OCI-LY7 (cell line): ENCODE measurements at places on chromosomes 7 and 10. TPM values are rescaled to one million over a fixed set of nuclear protein-coding genes. Genes with fewer than 3 reads are reported as not detected.

DNA sequence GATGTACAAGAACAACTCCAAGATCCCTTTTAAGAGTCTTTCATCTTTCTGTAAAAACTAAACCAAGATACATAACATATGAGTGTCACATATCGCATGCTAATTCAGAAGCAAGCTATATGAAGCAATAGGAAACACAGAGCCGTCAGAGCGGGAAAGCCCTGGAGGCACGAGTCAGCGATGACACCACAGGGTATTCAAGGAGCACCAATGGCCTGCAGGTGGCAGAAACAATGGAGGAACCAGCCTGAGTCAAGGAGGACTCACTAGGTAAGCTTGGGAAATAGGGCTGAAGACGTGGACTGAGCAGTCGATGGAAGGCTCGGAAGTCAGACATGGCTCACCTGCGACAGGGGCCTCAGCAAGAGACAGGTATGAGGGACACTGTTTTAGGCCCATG, 214.4 kb downstream of the FAM107B start:
- DNase-seq, result peak; percentile 74

DNA sequence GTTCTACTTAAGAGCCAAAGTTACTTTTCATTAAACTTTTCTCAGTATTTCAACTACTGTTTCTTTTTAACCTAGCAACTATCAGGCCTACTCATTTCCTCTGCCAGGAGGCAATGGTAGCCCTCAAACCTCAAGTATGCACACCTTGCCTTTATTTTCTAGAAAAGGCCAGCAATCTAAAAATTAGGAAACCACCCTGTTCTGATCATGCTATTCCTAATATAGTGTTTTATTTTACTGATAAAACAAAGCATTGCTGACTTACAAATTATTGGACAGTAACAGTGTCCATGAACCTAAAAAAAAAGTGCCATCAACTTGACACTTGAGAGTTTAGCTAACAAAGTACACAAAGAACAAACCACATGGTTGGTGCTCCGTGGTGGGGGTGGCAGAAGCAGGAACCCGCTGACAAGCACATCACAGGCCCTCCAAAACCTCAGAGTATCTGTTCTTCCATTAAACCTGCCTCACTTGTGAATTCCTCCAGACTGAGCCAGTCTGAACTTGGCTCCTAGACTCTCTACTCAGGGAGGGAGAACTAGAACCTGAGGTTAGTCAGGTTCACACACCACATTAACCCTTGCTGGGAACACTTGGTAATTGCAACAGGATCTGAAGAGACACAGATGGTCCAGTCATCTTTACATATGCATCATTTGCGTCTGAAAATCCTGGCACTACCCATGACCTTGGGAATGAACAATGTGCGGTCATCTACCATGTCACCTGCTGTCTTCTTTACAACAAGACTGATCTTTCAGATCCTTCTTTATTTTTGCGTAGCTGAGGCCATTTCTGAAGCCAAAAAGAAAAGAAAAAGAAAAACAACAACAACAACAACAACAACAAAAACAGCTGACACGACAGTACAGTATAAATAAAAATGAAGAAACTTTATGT, 31.9 kb downstream of the PIP4K2A start:
- peak; percentile 6 for DNase-seq

DNA sequence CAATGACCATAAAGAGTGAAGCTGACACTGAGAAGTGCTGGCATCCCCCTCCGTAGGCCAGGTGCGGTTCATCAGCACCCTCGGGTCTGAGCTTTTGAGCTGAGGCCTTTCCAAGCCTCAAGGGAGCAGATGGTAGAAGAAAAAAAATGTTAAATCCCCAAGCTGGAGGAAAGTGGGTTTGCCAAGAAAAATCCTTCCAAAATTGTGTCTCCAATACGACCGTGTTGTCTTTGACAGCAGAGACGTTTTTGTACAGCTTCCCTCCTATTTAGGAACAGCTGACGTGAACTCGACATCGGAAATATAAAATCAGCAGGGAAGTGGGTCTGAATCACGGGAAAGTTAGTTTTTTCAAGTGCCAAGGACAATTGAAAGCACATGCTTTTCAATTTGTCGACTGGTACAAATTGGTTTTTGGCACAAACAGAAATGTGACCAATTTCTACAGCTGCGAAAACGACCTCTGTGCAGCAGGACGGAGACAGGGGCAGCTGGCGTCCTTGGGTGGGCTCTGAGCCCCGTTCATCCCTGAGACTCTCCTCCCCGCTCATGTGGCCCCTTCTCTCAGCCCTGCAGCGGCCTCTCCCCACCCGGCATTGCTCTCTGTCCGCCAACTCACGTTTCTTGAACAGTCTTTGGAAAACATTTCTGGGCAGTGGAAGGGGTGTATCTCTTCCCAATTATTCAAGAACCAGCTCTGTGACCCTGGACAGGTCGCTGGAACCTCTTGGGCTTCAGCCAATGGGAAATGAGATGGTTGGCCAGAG, 89.9 kb downstream of the PAXIP1 start:
- no peak for DNase-seq

DNA sequence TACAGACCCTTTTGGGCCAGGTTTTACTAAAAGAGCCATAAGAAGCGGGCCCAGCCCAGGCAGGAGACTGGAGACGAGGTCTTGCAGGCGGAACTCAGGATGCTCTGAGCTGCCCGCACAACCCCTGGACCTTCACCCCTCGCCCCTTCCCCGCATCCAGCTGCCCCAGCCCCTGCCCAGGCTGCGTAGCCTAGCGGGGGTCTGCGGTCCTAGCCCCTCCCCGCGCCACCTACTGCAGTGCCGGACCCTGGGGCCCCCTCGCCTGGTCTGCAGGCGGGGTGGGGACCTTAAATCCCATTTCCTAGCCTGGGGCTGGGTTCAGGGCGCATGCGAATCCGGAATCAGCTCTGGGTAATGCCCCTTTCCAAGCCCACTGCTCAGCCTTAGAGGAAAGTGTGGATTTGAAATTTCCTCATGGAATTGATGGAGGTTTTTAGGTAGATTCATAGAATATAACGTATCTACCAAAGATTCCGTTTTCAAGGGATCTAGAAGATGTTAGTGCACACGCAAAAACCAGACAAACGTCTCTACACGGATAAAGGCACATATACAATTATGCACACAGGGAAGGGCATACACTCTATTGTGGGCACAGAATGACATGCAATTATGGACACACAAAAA, 546 bp upstream of the HOXA3 start:
- no peak for DNase-seq

- no peak for DNase-seq
These were observed 77.4 kb downstream of the ZEB1 start for GRCh38 chr10:31396376-31396775.

DNA sequence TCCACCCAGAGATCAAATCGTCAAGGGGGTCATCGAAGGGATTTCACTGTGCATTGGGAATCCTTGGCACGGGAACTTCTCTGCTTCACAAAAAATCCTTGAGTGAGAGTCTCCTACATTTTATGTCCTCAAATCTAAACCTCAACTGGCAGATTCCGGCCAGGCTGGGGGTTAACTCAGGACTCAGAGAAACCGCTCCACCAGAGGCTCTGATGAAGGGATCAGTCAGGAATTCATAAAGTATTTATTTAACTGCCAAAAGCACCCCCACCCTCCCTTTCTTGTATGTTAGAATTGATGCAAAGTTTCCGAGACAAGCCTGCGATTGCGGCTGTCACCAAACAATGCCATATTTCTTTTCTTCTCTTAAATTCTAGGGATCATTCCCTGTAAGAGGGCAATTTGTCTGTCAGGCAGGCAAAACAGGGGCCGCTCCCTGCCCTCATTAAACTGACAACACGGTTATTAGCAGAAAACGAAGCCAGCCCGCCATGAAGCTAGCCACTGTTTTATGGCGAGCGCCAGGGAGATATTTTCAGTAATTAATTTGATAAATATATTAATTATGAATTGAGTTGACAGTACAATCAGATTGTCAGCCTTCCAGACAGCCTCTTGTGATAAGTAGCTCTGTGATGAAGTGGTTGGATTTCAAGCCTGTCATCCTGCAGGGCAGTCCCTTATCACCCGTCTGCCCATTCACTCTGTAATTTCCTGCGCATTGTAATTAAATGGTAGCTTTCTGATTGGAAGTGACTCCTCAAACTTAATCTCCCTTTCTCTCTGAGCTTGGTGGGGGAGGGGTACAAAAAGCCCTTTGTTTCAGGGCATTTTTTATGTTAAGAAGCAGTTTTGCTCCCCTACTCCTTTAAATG, 153.0 kb upstream of the GPR26 start:
- no peak for DNase-seq

DNA sequence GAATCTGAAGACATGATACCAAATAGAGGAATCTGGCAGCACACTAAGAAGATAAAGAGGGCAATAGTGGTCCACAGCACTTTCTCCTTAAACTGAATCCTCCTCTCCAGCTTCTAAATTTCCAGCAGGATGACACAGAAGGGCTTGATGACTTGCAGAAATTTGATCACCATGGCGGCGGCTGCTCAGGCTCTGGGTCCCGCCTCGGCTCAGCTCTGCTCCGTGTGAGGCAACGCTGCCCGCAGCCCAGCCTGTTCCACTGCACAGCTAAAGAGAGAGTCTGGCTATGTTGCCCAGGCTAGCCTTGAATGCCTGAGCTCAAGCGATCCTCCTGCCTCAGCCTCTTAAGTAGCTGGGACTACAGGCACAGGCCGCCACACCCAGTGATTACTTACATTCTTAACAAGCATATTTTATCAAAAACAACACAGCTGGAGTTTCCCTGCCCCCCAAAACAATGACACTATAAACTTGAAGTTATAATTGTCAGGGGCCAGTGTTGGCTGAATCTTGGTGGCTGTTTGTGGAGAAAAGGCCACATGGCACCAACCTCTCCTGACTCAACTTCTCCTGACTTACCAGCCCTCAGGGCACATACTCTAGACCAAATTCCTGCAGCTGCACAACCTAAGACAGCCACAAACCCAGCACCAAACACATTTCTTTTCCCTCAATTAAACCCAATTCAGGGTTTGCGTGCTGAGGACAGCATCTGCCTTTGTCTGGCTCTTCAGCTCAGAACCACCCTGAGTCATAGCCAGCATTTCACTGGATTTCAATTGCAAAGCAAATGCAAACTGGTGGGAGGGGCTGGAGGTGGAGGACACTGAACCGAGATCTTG, 11.6 kb upstream of the TNPO3 start:
- no peak for DNase-seq

- no peak for DNase-seq
These were observed 244.4 kb downstream of the ZWINT start for GRCh38 chr10:56116684-56117083.

- DNase-seq, result no peak
These were observed 40.8 kb downstream of the MYL10 start for GRCh38 chr7:101588131-101588935.

- no peak for DNase-seq
These were observed 124.0 kb upstream of the GPR22 start for GRCh38 chr7:107345898-107346297.

Gene TRIM50
- 0.40 TPM in 1 of 2 replicates, not detected in the other for total RNA-seq

GRCh38 chr10:53491774-53492173, 719.2 kb upstream of the MBL2 start:
- DNase-seq, result no peak

DNA sequence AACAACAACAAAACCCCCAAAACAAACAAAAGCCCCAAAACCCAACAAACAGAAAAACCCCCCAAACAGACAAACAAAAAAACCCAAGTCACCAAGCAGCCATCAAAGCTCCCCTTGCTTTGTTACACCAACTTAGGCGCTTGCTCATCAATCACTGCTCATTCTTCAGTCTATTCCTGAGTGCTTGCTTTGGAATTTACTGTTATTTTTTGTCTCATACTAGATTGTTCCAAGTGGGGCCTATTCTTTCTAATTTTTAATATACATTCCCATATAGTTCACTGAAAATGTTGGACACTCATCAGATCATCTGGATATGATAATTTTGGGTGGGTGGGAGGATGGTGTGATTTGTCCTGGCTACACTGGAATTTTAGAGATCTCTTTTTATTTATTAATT, 126.0 kb upstream of the JCAD start:
- no peak for DNase-seq

DNA sequence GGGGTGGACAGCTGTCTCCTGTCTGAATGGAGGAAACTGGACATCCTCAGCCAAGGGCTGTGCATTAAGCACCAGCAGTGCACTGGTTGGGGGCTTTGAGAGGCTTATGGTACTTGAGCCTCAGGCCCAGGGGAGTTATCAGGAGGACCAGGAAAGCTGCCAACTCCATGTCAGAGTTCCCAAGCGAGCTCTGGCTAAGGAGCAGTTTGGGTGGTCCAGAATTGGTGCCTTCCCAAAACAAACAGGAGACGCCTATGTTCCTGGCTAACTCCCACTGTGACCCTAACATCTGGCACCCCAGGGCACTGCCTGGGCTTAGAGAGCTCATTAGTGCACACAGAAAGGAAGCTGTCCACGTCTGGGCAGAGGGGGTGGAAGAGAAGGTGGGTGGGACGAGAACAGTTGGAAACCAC, 408.6 kb upstream of the NPVF start:
- DNase-seq, result no peak

DNA sequence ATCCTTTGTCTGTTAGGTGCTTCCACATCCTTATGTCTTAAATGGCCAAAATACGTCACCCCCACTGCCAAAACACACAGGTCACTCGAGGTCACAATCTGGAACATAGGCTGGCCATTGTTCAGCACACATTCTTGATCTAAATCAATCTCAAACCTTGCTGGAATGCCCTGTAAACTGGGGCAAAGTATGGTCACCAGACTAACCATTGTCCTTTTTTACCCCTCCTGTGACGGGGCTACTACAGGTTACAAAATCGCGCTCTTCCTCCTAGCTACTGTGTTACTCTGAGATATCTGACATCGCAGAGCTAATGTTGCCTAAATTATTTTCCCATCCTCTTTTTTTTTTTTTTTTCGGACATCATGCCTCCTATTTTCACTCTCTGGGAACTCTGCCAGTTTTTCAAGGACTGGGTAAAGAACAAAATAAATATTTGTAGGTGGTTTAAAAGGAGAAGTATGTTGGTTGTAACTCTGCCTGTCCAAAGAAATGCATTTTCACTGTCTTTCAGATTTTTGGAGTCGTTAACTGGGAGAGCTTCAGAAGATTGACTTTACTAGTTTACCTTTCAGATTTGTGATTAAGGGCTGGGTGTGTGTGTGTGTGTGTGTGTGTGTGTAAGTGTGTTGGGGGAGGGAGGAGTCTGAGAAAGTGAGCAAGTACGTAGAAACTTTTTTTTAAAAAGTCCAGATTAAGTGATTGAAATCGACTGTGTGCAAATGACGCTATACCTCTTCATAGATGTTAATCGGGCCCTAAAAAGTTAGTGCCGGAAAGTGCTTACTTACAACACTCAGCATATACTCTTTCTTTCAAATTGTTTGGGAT, 942 bp upstream of the KIAA1217 start:
- DNase-seq, result no peak

Gene ODAD2
- total RNA-seq, result 0.09 TPM in 1 of 2 replicates, not detected in the other

DNA sequence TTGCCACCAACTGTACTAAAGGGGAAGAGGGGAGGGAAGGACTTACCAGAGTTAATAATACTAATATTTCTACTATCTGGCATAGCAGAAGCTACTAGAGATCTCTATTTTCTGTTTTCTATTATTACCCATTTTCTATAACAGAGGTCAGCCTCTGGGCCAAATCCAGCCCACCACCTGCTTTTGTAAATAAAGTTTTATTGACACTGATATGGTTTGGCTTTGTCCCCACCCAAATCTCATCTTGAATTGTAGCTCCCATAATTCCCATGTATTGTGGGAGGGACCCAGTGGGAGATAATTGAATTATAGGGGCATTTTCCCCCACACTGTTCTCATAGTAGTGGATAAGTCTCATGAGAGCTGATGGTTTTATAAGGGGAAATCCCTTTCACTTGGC, 45.9 kb upstream of the CUL1 start:
- no peak for DNase-seq
